NAMALWA (cell line): ENCODE measurements at places on chromosomes 1 and 21.

GRCh38 chr1:107401704-107402103 lies 260.9 kb downstream of the NTNG1 start:
- DNase-seq = no peak

- DNase-seq = no peak
Observed at GRCh38 chr1:220895412-220895946, 16.2 kb downstream of the HLX start.

- DNase-seq = no peak
Observed at GRCh38 chr21:45080639-45081414, 6.4 kb downstream of the ADARB1 start.

DNA sequence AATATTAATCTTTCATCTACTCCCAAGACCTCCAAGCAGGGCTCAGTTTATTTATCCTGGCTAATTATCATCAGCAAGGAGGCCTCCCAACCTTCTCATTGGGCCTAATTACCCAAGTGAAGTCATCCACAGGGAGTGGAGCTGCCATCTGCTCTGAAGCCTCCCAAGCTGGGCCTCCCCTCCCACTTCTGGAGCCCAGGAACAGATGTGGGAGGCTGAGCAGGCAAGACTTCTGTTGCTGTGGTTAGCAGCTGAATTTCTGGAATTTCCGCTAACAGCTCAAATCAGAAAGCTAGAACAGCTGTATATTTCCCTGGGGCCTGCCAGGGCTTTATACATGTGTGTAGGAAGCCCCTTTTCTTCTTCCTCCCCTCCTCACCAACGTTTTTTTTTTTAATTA lies 127.5 kb downstream of the UCK2 start:
- DNase-seq = no peak

DNA sequence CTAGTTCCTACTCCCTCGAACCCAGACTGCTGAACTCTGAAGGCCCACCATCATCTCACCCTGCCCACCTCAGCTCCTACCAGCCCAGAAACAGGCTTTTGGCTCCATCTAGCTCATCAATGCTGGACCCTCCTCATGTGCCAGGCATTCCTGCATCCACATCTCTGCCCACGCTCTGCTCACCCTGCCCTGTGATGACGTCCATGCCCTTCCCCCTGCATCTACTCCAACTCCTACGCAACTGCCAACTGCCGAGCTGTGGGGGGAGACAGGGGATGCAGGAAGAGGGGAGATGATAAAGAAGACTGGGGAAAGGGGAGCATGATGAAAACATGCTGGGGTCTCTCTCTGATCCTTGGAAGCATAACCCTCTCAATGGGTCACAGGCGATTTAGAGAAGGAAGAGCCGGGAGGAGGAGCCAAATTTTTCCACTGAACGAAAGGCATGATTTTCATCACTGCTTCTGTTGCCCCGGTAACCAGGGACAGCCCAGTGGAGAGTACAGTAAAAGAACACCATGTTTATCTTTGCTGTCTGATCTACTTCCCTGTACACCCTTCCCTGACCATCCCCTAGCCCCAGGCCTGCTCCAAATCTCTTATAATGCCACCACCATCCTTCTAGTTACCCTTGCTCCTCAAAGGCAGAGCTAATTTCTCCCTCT lies 44.3 kb downstream of the CD34 start:
- no peak for DNase-seq

DNA sequence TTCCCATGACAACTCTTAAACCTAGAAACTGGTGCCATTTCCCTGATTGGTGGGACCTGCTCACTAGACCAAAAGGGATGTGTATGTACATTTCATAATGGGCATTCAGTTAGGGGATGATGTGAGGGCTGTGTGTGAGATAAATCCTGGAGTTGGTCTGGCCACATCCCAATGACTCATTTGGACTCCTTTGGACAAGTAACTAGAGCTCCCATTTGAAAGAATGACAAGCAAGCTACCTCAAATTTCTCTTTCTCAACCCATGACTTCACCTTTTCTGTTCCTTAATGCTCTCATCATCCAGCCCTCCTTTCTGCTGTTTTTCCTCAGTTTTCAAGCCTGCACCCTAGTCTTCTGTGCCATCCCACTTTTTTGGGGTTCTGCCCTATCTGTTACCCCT lies 27.9 kb downstream of the EBNA1BP2 start:
- no peak for DNase-seq

GRCh38 chr1:117719004-117719403 lies 113.2 kb downstream of the TENT5C start:
- DNase-seq = no peak
